Fibroblast of the aortic adventitia (primary cell): ENCODE measurements at places on chromosomes 2 and 18.
A peak's percentile ranks its signal among the peaks of the same experiment; 100 is the strongest.

GRCh38 chr2:215833531-215834162, 179.7 kb downstream of the MREG start:
- DNase-seq, result peak; percentile 63

GRCh38 chr2:75709297-75709696, 1.4 kb downstream of the GCFC2 start:
- peak; percentile 14 for DNase-seq

- DNase-seq, result no peak
Measured at GRCh38 chr2:157421964-157422363, 21.9 kb downstream of the CYTIP start.

DNA sequence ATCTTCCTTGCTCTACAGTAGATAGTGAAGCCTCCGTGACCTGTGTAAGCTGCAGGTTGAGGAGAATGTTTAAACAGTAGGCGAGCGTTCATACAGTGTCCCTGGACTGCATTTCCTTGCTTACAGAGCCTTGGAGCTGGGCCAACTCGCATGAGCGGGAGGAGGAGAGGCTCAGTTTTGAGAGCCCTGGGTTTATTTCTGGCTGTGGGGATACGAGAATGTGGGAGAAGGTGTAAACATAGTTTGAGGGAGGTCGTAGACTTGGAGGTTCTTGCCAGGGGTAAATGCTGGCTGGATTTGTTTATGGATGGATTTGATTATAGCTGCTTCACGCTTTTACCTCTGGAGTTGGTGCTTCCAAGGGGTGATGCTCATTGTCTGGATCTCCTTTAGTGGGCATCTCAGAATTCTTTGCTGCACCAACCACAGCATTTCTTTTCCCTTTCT, 20.8 kb downstream of the CRIM1 start:
- no peak for DNase-seq
